Type B pancreatic cell (in vitro differentiated cells): ENCODE measurements at places on chromosomes 1 and 21.

DNA sequence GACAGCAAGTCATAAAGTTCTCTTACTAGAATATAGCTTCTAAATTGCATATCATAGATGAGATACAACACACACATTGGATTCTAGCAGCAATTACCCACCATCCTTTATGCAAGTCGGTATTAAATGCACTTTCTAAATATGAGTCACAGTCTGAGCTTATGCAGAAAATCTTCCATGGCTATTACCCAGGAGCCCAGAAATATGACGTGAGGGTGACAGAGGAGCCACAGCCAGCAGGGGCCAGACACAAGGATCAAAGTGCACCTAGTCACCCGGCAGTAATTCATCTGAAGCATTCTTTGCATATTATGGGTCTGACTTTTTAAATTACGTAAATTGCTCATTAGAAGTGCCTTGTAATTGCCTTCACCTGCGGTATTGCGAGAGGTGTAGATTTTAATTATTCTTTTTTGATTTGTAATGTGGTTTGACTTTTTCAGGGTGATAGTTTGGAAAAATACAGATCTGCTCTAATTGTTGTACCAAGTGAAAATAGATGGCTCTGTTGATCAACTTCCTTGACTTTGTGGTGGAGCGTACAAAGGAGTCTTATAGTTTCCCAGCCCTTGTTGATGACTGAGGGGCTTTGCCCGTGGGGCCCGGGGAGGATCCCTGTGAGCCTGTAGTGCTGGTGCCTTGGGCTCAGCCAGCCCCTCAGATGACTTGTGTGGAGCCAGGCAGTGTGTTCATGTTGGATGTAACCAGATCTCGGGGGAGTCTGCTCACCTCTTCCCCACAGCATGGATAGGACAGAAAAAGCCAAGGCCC, 470.0 kb upstream of the VAMP3 start:
- DNase-seq, result peak; percentile 42

GRCh38 chr1:52691821-52692220, 6.3 kb downstream of the COA7 start:
- DNase-seq, result no peak

GRCh38 chr1:23751050-23751814, 8.0 kb downstream of the ELOA start:
- no peak for DNase-seq

- DNase-seq, result no peak
Measured at GRCh38 chr1:181704546-181704945, 221.2 kb downstream of the CACNA1E start.

DNA sequence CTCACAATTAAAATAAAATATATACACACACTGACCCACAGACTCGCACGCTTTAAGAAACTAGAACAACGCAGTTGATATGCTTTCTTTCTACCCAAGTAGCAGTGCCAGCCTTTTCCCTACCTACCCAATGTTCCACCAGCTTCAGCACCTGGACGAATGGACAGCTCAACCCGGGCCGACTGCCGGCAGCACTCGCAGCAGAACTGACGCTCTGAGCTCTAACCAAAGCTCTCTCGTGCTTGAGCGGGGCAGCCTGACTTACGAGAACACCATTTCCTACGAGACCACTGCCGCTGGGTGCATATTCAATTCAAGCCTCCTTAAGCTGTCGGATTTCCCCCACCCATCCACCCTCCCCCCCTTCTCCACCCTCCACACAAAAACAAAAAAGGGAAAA, 127.4 kb upstream of the DPYD start:
- peak; percentile 82 for DNase-seq

- peak; percentile 49 for DNase-seq
Measured at GRCh38 chr21:44428281-44428960, 26.9 kb upstream of the LRRC3 start.

- no peak for DNase-seq
Measured at GRCh38 chr1:113166473-113166872, 93.5 kb downstream of the LRIG2 start.

DNA sequence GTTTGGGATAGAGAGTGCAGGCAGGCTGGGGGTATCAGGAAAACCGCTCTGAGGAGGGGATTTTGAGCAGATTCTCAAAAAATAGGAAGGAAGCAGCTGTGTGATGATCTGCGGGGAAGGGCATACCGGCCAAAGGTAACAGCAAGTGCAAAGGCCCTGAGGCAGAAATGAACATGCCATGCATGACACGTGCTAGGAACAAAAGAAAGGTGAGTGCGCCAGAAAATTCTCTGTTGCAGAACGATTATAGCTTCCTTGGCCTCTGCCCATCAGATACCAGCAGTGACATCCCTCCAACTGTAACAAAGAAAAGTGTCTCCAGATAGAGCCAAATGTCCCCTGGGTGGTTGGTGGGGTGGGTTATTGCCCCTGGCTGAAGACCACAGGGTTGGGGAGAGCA, 37.0 kb upstream of the FAM131C start:
- DNase-seq, result no peak

- DNase-seq, result peak; percentile 55
Measured at GRCh38 chr1:15261155-15262002, 14.4 kb downstream of the FHAD1 start.
